ENCODE measurements at places on chromosomes 5 and 9. TPM values are rescaled to one million over a fixed set of nuclear protein-coding genes. Genes with fewer than 3 reads are reported as not detected.

GRCh38 chr5:85388770-85389169 lies 1004.1 kb upstream of the EDIL3 start:
- no peak for DNase-seq

GRCh38 chr9:127885508-127886281 lies 8.2 kb upstream of the AK1 start:
- DNase-seq: no peak

DNA sequence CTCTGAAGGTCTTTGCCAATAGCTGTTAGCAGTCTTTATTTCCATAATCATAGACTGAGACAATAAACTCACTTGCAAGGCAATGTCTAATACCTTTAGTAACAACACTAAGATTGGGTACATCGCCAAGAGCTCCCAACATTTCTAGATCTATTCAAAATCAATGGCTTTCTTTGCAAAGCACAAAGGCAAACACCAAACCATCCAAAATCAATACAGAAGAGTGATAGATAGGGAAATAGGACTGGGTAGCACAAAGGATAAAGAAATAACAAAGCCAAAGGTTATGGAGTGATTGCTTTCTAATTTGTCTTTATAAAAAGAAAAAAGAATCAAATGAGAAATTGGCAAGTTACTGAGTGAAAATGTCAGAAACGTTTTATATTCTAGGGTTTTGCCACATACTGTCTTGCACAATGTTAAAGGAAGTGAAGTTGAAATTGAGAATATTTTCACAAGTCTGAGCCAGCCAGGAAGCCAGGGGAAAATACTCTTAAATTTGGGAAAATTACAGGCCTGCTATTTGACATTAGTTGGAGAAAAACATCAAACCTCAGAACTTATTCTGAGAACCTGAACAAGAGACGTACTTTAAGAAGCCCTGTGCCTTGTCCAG lies 53.3 kb upstream of the LHFPL2 start:
- no peak for DNase-seq

Gene ZNF366
- polyA plus RNA-seq: not detected

Gene SHISAL2B
- polyA plus RNA-seq: not detected

- DNase-seq: peak; percentile 19
Measured at GRCh38 chr9:92278110-92278509, 15.4 kb downstream of the IARS1 start.

GRCh38 chr5:39198127-39198526 lies 21.2 kb downstream of the FYB1 start:
- peak; percentile 72 for DNase-seq

Gene AP3S1
- polyA plus RNA-seq: 55.3 TPM

DNA sequence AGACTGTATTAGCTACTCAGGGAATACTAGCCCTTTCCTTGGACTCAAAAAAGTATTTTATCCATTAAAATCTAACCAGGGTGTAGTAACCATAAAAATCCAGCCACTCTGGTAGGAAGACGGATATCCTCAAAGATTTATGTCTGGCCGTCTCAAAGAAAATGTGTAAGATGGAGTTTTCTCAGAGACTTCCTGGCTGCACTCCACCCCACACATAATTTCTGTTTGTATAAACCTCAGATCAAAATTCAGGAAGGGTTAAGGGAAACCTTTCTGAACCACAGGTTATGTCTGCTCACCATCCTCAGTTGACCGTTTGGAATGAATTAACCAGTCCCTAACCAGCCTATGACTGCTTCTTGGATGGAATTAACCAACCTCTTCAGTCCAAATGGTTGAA lies 13.8 kb upstream of the SMIM23 start:
- no peak for DNase-seq

DNA sequence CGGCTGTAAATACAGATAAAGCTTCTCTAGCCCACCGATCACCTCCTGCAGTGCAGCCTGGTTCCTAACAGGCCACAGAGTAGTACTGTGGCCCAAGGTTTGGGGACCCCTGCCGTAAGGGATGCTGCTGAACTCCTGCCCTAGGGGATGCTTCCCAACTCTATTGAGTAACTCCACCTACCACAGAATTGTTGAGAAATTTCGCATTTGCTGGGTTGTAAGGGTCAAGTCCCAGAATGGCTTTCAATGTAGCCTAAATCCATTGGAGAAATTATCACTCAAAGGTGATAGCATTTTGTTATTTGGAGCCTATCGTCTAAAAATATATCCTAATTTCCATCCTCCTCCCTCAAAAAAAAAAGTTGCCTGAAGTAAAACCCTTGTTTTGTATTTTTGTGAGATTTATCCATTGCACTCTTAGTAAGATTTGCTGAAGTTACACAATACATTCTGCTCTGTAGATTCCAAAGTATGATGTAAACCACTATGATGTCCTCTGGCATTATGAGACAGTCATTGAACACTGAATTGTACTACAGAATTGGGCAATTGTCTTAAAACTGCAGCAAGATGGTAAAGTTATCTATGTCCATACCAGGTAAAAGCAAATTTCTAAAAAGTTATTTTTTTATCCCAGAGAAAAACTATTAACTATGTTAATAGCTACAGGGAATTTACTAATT lies 14.0 kb downstream of the ACTBL2 start:
- peak; percentile 57 for DNase-seq

DNA sequence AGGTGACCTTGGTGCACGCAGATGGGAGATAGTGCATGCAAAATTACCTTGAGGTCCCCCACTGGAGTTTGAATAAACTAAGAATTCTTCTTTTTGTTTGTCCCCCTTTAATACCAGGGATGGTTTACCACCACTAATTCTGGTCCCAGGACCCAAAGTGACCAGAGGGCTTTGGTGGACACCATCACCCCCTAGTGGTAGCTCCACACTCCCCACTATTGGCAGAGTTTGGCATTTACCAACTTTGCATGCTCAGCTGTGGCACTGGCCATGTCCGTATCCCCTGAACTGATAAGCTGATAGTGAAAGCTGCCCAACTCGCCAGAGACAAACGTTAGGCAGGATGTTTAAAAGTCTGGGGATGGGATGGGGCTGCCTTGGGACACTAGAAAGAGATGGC lies 3.3 kb downstream of the ASTN2 start:
- DNase-seq: peak; percentile 19

DNA sequence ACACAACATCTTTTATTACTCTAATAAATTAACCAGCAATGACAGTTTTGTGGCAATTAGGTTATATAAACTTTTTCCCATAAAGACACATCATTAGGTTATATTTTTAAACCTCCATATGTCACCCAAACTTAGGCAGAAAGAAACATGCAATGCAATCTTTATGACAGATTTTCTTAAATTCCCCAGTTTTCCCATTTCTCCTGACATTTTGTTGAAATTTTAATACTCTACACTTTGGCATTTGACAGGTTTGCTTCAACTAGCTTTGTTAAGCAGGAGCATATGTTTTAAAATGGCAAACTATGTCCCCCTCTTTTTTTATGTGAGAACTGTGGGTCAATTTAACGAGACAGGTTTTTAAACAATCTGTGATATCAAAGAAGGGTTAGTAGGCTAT lies 155.5 kb downstream of the GABRB2 start:
- no peak for DNase-seq

Gene MTX3
- polyA plus RNA-seq: 6.5 TPM

DNA sequence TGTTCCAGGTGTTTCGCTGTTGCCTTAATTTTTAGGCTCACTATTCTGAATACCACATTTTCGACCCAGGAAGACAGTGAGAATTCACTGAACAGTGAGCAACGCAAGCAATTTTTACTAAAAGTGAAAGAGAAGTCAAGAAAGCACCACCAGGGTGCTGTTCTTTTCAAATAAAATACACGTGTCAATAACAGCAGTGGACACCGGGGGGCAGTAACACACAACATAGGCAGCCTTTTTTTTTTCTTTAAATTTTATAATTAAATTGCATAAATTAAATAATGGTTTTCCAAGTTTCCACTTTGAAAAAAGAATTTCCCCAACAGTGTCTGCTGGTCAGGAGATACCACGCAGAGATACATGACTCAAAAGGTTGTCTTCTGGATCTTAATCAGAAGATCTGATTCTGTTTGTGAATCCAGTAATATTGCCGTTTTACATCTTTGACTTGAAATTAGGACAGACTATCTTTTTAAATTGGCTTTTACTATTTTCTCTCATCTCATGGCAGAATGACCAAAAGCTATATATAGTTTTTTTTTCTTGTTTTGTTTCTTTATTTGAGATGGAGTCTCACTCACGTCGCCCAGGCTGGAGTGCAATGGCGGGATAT lies 47.1 kb upstream of the SH3GL2 start:
- peak; percentile 29 for DNase-seq

All from mammary epithelial cell (primary cell).